ENCODE measurements at places on chromosomes 4 and X. TPM values are rescaled to one million over a fixed set of nuclear protein-coding genes. Genes with fewer than 3 reads are reported as not detected.

The BMPR1B gene
- total RNA-seq: 2.0 TPM

The MAP9 gene
- total RNA-seq: 8.5 TPM

The STIM2 gene
- total RNA-seq: 12.0 TPM

- DNase-seq: no peak
Measured at GRCh38 chr4:98508829-98509598, 149.4 kb downstream of the TSPAN5 start.

DNA sequence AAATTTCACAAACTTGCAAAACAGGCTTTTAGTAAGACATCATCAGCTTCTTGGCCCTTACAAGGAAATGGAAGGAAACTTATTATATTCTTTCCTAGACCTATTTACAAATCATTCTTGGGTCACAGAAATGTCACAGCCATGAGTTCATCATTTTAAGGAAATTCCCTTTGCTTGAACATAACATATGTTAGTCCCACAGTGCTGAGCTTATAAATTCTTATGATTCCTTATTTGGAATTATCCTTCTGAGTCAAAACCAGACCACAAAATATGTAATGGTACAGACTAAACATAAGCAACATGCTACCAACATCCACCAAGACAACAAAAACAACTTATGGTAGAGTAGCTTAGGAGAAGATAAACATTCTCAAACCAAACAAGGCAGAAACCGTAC lies 236.9 kb upstream of the CTSO start:
- DNase-seq: no peak

- no peak for DNase-seq
Measured at GRCh38 chr4:163736876-163737275, 242.4 kb downstream of the TMA16 start.

- no peak for DNase-seq
Measured at GRCh38 chrX:40095583-40096394, 2.0 kb downstream of the BCOR start.

DNA sequence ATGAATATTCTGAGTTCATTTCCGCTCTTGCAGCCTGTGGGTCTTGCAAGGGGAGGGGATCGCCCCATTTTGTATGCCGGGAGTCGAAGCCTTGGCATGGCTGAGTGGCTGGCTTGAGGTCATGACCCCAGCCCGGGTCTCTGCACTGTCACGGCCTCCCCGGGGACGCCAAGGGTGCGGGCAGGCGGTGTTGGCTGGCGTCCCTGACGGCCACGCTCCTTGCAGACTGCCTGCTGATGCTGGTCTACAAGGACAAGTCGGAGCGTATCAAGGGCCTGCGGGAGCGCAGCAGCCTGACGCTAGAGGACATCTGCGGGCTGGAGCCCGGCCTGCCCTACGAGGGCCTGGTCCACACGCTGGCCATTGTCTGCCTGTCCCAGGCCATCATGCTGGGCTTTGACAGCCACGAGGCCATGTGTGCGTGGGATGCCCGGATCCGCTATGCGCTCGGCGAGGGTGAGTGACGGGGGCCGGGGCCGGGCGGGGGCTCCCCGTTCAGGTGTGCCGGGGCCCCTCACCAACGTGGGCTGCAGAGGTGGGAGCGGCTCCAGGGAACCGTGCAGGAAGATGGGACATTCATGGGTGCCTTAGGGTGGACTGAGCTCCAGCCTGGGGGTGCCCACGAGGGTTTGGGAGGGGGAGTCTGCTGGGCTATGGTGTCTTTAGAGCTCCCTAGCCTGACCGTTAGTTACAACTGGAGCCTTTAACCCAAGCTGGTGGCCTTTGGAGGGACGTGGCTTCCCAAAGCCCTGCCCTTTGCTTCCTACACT lies 10.3 kb downstream of the DOK7 start:
- no peak for DNase-seq

GRCh38 chr4:76366737-76367136 lies 54.2 kb downstream of the CCDC158 start:
- no peak for DNase-seq
